ENCODE measurements at places on chromosomes 1 and 21.

GRCh38 chr1:159675046-159675445 lies 39.3 kb downstream of the CRP start:
- no peak for DNase-seq

DNA sequence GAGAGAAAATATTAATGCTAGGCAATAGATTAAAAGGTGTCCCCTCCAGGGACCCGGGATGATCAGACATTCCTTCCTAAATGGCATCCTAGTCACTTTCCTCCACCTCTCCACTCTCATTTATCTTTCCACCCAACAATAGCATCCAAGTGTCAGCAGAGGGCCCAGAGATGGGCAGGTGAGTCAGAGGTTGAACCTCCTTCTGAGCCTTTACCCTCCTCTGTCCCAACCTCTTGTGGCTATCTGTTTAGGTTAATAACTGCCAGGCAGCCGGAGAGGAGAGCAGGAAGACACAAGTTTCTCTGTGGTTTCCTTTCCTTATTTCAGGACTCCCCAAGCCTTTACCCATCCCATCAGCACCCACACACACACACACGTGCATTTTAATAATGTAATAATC lies 4.1 kb downstream of the GJA5 start:
- DNase-seq, result no peak

GRCh38 chr1:41378999-41379737 lies 17.9 kb downstream of the FOXO6 start:
- DNase-seq, result no peak

DNA sequence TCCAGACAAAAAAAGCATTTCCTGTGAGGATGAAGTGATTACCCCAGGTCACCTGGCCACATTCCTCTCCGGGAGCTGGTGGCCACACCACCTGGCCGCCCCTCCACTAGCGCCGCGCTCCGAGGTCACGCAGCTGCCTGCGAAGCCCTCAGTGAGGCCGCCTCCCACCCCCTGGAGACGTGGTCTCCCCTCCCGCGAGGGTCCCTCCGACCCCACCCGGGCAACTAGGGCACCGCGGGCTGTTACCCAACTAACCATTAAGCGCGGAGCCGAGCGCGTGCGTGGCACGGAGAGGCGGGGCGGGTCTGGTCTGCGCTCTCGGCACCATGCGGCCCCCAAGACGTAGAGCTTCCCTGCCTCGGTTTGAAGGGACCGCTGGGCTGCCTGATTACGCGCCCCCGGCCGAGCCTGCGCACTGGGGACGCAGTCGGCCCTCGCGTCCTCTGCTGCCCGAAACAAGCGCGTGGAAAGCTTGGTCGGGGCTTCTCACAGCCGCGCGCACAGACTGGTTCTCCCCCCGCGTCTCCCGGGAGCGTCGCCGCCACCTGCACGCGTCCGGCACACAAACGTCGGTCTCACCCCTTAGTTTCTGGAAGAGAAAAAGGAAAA lies 106.5 kb downstream of the SLC16A1 start:
- no peak for DNase-seq

DNA sequence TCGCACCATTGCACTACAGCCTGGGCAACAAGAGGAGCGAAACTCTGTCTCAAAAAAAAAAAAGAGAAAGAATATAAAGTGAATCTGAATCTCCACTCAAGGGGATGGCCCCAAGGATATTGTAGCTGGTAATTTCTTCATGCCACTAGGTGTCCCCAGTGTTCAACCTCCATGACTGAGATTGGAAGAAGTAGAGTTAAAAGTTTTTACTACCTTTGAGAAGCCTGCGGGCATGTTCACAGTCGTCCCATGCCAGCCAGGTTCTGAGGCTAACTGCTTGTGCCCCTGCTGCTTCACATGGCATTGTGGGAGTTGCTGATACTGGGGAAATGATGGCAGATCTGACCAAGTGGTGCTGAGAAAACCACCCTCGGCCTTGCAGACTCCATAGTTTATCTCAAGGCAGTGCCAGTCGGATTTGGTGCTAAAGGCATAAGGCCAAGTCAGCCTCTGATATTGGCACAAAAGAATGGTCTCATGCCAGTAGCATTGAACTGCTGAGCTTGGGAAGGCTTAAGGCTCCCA lies 10.8 kb upstream of the SHISA4 start:
- DNase-seq, result peak; percentile 52

DNA sequence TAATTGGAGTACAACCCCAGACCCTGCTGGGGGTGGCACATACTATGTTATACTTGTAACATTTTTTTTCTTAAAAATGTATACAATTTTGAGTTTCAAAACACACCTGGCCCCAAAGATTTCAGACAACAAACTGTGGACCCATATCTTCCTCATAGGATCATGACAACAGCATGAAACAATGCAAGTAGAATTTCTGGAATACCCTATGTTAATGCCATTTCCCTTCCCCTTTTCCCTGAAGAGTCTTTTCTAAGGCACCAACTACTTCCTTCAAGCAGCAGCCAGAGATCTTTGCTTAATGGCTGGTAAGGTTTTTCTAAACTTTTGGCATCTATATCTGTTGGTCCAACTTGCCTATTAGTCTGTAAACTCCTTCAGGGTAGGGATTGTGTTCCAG lies 99.9 kb upstream of the SERBP1 start:
- DNase-seq, result no peak

DNA sequence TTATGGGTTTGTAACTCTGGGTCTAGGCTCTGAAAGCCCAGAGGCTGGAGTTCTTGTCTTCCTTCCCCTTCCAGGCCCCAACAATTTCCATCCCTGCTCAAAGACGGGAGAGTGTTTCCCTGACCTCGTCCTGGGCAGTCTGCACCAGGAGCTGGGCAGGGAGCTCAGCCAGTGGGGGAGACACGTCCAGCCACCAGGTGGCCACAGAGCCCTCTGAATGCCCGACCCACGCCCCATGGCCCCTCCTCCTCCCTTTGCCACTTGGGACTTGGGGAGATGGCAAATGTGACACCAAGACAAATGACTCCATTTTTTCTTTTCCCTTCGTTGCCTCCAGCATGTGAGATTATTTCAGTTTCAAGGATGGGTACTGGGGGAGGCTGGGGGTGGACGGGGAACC lies 159.9 kb upstream of the AJAP1 start:
- no peak for DNase-seq

DNA sequence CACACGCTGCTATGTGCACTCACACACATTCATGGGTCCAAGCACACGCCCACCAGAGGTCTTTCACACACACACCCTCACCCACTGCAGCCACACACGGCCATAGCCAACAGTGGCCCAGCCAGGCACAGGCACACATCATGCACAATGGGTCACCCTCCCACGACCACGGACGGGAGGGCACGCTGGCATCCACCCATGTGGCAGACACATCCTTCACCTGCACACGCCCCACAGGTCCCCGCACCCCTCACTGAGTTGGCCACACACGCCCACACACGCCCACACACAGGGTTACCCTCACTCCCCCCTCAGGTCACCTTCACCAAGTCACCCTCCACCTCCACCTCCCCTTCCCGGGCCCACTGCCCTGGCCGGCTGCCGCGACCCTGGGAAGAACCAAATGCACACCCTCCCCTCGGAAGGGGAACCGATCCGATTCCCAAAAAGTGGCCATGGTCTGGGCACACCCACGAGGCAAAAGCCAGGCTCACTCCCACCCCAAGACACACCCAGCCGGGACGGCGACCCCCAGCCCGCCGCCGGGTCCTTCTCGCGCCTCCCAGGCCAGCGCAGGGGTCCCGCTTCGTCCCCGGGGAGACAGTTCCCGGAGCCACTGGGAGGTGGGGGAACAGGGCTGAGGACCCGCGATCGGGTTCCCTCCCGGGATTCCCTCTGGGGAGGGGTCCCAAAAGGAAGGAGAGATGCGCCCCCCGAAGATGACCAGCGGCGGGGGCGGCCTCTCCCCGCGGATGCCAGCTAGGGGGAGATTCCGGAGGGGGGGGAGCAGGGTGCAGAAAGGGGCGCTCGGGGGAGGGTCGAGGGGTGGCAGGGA lies 860 bp downstream of the SDC3 start:
- DNase-seq, result no peak

GRCh38 chr1:246724731-246725095 lies 504 bp downstream of the SCCPDH start:
- no peak for DNase-seq

DNA sequence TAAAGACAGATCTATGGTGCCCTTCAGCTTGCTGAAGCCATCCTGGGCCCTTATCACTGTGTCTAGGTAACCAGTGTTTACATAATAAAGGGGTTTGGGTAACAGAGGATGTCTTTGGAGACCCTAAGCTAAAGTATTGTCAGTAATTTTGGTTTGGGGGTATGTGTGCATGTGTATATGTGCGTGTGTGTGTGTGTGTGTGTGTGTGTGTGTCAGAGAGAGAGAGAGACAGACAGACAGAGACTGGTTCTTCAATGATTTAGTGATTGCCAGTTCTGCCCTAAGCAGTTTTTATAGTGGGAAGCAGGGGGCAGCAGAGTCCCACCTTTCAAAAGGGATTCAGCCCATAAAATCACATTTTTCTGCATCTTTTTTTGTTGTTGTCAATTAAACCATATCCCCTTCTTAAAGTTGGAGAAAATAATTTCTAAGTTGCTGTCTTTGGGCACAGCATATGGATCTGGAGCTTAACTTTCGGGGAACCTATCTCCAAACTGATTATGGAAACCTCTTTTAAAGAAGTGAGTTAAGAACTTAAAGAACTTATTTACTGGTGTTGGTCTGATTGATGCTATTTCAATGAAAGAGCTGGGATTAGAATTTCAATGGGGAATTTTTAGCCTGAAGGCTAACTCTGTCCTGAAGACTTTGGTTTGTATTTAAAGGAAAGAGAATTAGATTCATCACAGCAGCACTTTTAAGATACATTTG lies 51.1 kb downstream of the ZNF326 start:
- DNase-seq, result peak; percentile 30

GRCh38 chr1:181765451-181766026 lies 282.2 kb downstream of the CACNA1E start:
- no peak for DNase-seq

DNA sequence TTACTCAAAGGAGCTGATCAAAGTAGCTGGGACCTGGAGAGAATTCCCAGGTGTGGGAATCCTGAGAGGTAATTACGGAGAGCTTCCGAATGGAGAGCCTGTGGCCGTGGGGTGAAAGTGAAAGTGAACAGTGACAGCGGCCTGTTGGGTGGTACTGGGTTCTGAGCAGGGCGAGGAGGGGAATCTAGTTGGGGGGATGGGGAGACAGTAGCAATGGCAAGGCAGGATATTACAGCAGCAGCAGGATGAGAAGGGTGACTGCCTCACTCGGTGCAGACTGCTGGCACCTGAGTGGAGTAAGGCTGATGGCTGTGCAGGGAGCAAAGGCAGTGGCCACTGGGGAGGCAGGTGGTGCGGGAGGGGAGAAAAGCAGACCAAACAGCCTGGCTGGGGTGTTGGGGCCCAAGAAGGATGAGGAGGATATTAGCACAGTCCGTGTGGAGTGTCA lies 70.3 kb upstream of the PRDX6 start:
- DNase-seq, result no peak

GRCh38 chr1:25123551-25123950 lies 108.8 kb downstream of the SYF2 start:
- DNase-seq, result no peak

DNA sequence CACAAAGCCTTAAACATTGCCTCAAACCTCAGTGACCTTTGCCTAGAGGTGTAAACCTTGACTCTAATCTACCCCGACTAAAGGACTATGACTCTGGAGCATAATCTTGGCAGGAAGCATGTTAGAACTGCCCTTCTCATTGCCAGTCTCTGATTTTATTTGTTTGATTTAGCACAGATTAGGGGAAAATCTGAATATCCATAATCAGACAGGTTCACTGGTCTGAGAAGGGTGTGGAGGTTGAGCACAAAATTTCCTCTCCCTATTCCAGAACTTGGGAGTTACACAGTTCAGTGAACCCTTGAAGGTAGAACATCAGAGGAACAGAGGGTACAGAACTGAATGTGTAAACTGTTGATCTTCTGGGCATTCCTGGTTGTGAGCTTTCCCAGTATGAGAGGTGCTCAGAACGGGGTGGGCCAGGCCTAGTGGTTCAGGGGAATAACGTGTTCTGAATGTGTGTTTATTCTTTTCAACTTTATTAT lies 8.3 kb upstream of the PSMB4 start:
- DNase-seq, result no peak

GRCh38 chr1:153510984-153511410 lies 24.8 kb downstream of the S100A6 start:
- peak; percentile 81 for DNase-seq

- DNase-seq, result no peak
Observed at GRCh38 chr21:29704719-29705118, 235.1 kb downstream of the GRIK1 start.

DNA sequence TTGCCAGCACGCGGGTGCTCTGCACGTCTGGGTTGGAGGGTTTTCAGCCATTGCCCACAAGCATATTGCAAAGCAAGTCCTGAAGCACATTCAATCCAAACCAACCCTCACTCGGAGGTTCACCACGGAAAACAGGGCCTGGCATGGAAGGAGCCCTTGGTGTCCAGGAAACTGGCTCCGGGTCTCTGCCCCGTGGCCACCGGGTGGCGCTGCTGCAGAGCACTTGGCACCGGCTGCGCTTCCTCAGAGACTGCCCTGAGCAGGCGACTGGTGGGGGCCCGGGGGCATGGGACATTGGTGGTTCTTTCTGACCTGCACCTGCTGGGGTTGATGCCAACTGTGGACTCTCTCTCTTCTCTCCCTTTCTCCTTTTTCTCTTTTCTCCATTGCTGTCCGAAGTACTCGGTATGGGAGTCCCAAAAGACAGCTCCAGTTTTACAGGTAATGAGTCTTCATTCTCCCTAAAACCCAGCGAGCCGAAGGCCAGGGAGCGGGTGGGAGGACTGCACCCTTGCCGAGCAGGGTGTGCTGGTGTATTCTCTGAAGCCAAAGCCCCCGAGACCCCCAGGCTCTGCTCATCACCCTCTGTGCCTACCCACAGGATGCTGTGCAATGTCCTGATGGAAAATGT lies 4.1 kb upstream of the KCNAB2 start:
- DNase-seq, result peak; percentile 53

GRCh38 chr1:31783846-31784245 lies 19.7 kb upstream of the ADGRB2 start:
- no peak for DNase-seq

GRCh38 chr1:85991261-85991660 lies 165.3 kb downstream of the COL24A1 start:
- DNase-seq, result no peak

DNA sequence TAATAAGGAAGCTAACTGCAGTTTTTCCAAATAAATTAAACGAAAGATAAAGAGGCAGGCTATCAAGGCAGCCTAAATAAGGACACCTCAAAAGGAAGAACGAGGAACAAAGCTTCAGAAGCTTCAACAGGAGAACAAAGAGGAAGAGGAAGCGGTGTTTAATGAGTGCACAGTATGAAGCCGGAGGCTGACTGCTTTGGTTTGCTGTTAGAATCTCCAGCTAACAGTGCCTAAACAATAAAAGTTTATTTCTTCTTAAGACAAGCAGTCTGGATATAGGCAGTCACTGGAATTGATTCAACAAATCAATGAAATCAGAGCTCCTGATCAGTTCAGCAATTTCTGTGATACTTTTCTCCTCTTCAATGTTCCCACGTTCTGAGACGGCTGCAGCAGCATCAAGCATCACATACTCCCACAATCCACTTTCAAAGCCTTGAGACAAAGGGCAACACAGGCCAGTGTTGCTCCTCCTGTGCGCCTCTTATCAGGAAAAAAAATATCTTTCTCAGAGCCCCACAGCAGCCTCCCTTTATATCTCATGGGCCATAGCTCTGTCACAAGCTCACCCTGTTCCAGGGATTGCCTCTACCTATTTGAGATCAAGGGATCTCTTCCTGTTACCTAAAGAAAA lies 365.6 kb upstream of the ST6GALNAC5 start:
- no peak for DNase-seq

- DNase-seq, result no peak
Observed at GRCh38 chr1:15411593-15412137, 2.0 kb downstream of the EFHD2 start.

GRCh38 chr21:41801321-41802197 lies 34.7 kb upstream of the RIPK4 start:
- DNase-seq, result no peak

GRCh38 chr1:225533238-225533637 lies 105.4 kb upstream of the LBR start:
- DNase-seq, result no peak

Data from kidney capillary endothelial cell (primary cell).